Stimulated activated CD8-positive, alpha-beta memory T cell treated with anti-CD3 and anti-CD28 coated beads, Interleukin-4, amount 100 ng/mL, for 24 hours (primary cell): ENCODE measurements at places on chromosomes 12 and 14.

GRCh38 chr14:24843494-24843893 lies 206.5 kb downstream of the STXBP6 start:
- DNase-seq = no peak

GRCh38 chr14:73502017-73502619 lies 11.4 kb downstream of the RIOX1 start:
- no peak for DNase-seq

DNA sequence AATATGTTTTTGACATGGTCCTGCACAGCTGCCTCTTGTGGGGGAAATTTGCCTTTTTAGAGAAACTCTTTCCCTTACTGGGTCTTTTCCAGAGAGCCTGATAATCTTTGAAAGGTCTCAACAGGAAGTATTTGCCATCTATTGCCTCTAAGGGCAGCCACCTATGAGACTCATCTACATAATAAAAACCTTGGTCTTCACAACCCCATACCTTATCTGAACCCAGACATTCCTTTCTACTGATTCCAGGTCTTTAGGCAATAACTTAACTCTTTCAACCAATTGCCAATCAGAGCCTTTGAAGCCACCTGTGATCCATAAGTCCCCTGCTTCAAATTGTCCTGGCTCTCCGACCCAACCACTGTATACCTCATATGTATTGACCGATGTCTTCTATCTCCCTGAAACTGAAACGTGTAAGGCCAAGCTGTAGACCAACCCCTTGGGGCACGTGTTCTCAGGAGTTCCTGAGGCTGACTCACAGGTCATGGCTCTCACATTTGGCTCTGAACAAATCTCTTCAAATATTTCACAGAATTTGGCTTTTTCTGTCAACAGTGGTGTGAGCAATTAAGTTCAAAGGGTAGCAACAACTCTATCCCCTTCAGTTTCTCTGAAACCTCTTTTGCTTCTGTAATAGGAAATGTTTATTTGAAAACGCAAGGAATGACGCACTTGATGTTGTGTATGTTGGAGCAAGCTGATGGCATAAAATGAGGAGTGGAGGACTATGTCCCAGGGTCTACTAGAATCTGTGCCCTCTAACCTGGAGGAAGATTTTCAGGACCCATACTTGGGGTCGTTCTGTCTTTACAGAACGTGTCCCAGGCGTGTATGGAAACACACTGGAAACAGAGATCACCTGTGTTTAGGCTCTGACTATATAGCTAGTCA lies 49.2 kb upstream of the EIF5 start:
- no peak for DNase-seq

DNA sequence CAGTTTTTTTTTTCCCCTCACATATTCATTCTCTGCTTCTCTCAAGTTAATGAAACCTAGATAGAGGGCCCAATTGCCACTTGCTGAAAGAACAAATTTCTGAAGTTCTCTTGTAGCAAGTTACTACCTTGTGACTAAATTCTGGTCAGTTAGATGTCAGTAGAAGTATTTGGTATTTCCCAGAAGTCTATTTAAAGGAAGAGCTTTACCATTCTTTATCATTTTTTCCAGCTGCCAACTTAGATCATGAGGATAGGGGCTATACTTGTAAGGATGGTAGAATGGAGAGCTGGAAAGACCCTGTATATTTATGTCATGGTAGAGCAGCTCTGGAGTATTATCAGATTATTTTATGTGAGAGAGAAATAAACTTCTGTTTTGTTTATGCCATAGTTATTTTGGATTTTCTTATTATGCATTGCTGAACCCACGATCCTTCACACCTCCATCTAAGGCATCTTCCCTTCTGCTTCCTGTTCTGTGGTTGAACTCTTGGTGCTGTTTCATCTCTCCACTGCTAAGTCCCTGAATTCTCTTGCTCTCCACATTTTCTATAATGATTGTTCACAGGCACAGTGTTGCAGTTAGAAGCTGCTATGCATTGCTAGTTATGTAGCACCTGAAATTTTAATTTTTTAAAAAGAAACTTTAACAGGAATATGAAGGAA lies 25.9 kb downstream of the FUT8 start:
- no peak for DNase-seq

DNA sequence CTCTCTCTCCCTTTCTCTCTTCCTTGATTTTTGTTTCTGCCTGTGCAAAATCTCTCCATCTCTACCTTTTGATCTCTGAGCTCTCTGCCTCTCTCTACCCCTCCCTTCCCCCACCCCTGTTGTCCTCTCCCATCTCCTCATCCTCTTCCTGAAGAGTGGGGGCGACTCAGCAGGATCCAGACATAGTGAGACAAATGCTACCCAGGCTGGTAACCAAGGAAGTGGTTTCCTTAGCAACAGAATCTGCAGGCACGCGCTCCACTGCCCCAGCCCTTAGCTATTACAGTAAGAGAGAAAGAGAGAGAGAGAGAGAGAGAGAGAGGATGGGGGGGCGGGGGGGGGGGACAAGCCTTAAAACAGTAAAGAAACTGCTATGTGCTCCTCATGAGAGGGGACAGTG lies 85.6 kb downstream of the CMKLR1 start:
- DNase-seq = no peak

- DNase-seq = peak; percentile 71
These were observed at the start of gene ENO2 for GRCh38 chr12:6914246-6914946. TSS of gene ENO2 (plus strand) at chr12:6914580. CDS start at chr12:6915833, 1,253 bp downstream.

GRCh38 chr12:95804291-95804690 lies 13.7 kb upstream of the NTN4 start:
- no peak for DNase-seq

DNA sequence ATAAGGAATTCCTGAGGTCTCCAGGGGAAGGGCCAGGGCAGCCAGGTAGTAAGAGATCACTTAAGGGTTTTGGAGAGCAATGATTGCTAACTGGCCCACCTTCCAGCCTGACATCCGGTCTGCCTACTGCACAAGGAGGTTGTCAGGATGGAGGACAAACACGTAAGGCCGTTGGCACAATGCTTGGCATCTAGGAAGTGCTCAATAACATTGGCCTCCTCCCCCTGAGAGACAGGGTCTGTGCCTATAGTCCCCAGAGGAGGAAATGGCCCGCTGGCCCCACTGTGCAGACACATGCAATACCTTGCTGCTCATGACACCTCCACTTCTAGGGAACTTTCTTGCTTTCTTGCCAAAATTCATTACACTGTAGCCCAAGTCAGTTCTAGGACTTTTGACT lies 73.2 kb downstream of the NTF3 start:
- DNase-seq = no peak

GRCh38 chr14:74049876-74050495 lies 30.8 kb downstream of the BBOF1 start:
- no peak for DNase-seq

- DNase-seq = no peak
These were observed 32.3 kb downstream of the DIO3 start for GRCh38 chr14:101593411-101594238.

GRCh38 chr12:25979563-25979962 lies 21.1 kb downstream of the RASSF8 start:
- DNase-seq = no peak

GRCh38 chr12:77010691-77011548 lies 54.4 kb downstream of the E2F7 start:
- peak; percentile 50 for DNase-seq
